ENCODE measurements at places on chromosomes 11 and 22.

GRCh38 chr22:23893121-23893944 is 850 bp upstream of the MIF start:
- DNase-seq = no peak

DNA sequence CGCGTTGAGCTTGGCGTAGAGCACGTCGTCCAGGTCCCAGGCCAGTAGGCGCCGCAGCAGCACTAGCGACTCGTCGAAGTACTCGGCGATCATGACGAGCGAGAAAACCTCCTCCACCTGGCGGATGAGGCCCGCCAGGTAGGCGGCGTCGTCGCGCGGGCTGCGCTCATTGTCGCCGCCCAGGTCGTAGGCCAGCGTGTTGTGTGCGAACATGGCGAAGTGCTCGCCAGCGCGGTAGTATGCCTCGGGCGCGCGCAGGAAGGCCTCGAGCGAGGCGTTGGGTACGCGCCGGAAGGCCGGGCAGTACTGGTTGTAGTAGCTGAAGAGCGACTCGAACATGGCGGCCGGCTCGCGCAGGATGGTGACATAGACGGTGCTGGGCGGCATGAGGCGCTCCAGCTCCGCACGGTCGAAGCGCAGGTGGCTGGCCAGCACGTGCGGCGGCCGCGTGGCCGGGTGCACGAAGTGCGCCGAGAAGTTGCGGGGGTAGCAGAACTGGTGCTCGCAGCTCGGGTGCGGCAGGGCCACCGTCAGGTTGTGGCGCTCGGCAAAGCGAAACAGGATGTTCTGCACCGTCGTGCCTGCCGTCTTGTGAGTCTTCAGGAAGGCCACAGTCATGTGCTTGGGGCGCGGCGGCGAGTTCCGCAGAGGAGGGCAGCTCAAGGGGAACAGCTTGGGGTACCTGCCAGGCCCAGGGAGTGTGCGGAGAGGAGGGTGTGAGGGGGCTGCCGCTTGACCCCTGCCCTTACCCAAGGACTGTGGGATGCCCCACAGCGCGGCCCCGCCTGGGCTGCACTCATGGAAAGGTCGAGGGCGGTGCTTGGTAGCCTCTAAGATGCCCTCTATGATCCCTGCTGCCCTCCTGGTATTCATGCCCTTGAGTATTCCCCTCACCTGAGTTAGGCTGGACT is 5.7 kb downstream of the GAL3ST3 start:
- DNase-seq = no peak

GRCh38 chr11:60130496-60130895 is 42.0 kb downstream of the MS4A2 start:
- DNase-seq = peak; percentile 12

- no peak for DNase-seq
Observed at GRCh38 chr11:126063507-126063852, 814 bp upstream of the CDON start.

DNA sequence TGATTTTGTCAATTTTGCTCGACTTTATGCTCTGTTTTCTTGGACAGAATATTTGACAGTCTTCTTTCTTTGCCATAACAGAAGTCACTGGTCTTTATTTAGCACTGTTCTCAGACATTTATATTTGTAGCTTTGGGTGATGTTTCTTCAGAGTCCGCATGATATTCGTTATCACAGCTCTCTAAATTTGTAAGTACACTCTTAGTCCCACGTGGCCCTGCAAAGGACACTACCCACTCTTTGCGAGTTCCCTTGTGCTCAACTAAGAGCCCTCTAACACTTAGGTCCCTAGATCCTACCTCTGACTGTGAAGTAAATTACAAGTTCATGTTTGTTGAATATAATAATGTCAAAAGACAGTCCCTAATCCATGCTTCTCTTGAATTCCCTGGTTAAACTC is 651.9 kb downstream of the NTM start:
- DNase-seq = no peak

DNA sequence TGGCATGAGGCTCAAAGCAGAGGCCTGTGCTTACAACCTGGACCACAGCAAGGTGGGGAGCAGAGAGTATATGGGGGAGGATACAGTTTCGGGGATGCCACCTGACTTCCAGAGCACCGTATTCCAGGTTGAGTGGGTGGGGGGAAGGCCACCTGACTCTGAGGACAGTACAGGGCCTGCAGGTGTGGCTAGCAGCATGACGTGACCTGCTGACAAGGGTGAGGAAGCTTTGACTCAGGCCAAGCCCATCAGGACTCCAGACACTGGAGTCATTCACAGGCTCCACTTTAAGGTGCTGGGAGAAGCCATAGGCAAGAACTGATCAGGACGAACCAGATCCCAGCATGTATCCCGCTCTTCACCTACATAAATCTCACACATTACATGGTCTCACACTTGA is 34.6 kb upstream of the CRTAM start:
- DNase-seq = no peak

DNA sequence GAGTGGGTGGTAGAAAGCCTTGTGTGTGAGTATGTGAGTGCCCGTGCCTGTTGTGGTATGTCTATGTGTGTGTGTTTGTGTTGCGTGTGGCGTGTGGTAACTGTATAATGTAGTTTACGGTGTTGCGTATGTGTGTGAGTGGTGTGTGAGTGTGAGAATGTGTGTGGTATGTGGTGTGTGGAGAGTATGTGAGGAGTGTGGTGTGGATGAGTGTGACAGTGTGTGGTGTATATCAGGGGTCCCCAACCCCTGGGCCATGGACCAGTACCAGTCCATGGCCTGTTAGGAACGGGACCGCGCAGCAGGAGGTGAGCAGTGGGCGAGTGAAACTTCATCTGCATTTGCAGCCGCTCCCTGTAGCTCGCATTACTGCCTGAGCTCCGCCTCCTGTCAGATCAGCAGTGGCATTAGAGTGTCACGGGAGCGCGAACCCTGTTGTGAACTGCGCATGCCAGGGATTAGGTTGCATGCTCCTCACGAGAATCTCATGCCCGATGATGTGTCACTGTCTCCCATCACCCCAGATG is 5.7 kb downstream of the UPK3A start:
- DNase-seq = no peak

- no peak for DNase-seq
Observed at GRCh38 chr11:64745521-64746328, 1.8 kb upstream of the RASGRP2 start.

- DNase-seq = no peak
Observed at GRCh38 chr11:116507849-116508695, 264.7 kb downstream of the BUD13 start.

DNA sequence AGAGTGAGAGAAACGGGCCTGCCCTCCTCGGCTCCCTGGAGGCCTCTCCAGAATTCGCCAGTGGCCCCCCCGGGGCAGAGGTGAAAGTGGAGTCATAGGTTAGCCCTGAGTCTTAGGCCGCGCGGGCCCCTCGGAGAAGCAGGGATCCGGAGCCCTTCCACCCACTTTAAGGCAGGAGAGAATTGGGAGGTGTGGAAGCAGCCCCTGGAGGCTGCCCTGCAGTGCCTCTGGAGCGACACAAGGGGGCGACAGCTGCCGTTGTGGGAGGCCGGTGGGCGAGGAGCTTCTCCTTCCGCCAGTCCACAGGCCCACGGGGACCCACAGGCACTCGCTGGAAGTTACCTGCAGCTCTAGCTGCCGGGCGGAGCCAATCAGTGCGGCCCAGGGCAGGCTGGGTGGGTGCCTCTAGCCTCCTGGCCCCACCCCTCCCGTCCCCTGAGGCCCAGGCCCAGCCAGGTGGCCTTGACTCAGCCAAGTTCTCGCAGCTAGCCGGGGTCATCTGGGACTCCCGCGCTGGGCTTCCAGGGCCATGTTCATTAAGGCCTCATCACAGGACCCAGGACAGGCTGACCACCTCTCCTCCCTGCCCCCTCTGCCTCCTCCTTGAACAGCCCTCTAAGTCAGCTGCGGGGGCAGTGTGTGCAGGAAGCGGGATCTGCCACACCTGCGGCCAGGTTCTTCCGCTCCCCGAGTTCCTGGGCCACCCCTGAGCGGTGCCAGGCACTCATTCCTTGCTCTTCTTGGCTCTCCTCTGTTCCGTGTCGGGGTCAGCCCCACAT is 5.0 kb downstream of the DGKZ start:
- no peak for DNase-seq

- DNase-seq = no peak
Observed at GRCh38 chr11:2931420-2931746, 2.2 kb upstream of the PHLDA2 start.

DNA sequence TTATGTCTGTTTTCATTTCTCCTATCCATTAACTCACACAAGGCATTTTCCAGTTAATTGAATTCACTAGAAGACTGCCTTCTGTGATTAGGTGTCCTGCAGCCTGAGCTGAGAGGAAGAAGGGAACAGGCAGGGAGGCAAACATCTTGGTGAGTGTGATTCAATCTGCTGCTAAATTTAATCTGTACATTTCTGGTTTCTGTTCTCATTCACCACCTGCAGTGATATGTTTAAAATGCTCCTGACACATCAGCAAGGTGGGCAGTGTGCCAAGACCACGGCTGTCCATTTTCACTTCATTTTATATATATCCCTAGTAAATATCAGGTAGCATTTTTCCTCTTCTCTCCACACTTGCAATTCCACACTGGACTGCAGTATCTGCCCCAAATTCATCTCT is 416.5 kb downstream of the TMEM135 start:
- DNase-seq = no peak

GRCh38 chr11:75118577-75118976 is 21.9 kb upstream of the OR2AT4 start:
- DNase-seq = no peak

DNA sequence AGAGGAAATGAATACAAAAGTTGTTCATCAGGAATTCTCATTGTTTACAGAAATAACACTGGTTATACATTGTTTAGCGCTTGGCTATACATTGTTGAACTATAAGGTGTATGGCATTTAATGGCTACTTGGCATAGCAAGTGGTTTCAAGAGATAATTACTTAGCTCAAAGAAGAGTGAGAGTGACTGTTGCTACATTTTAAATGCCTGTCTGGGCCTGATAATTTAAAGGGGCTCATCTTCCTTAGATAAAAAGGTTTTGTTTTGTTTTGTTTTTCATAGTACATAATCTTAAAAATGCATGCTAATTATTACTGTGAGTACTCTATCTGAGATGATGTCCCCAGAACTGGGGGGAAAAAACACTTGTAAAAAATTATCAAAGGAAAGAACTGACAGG is 1.5 kb upstream of the SMPD1 start:
- DNase-seq = no peak

GRCh38 chr22:31869739-31870138 is 74.6 kb upstream of the YWHAH start:
- no peak for DNase-seq

GRCh38 chr11:112997857-112998466 is 36.7 kb downstream of the NCAM1 start:
- no peak for DNase-seq

GRCh38 chr22:44804327-44804726 is 52.0 kb downstream of the ARHGAP8 start:
- DNase-seq = no peak

DNA sequence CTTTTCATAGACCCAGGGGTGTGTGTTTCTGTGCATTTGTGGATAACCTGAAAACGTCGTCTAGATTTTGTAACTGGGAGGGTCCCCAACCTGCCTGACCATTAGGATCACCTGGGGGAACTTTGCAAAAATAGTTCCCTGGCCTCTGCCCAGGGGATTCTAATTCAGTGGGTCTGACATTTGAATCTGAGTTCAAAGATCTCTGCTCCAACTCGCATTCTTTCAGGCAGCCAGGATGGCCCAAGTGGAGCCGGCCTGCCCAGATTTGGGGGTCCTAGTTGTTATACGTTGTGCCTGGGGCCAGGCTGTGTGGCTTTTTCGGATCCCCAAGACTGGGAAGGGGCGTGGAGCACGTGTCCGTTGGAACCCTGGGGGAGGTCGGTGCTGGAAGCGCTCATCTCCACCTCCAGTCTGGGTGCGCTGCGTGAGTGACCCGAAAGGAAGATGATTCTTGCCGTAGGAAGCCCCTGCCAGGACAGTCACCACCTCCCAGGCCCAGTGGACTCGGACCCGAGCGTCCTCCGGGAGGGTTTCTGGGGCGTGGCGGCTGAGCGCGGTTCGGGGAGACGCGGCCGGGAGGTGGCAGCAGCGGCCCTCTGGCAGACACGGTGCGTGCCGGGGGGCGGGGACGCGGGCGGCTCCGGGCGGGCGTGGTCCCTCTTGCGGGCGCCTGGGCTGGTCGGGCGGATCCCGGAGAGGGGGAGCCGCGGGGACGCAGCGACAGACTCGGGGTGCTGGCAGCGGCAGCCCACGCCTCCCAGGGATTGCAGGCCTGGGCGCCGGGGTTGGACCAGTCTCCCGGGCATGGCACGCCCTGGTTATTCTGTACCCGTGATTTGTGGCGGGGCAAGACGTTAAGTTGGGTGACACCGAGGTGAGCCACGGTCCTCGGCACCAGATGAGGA is 29.2 kb upstream of the PLET1 start:
- DNase-seq = peak; percentile 55

GRCh38 chr11:2432628-2433071 is 11.7 kb downstream of the TRPM5 start:
- no peak for DNase-seq

- DNase-seq = no peak
Observed at GRCh38 chr22:17194213-17194612, 25.0 kb downstream of the ADA2 start.

GRCh38 chr11:18324381-18324780 is 2.0 kb downstream of the GTF2H1 start:
- DNase-seq = no peak

DNA sequence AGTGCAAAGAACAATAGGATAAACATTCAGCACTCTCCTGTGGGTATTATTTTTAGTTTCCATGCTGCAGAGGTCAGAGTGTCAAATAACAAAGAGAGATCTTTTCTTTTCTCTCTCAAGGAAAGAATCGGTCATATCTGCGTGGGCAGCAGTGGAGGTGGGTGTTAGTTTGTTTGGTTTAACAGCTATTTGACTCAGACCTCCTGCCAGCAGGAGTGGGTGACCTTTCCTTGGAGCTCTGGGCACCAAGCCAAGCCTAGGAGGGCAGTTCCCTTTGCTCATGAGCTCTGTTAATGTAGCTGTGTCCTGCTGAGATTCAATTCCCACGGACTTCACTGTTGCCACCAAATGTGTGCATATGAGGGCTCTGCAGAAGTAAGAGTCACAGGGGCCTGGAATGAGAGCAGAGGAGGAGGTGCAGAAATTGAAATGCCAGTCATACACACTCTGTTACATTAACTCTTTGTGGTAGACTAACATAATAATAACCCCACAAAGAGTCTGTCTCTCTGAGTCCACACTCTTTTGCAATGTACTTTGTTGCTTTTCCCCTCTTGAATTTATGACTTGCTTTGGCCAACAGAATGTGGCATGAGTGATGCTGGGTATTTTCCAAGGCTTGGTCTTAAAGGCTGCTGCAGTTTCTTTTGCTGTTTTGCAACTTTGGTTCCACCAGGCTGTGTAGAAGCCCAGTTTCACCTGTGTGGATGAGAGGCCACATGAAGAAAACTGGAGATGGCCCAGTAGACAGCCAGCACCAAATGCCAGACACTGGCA is 76.0 kb upstream of the GRK3 start:
- DNase-seq = peak; percentile 55

GRCh38 chr11:113446112-113446511 is 29.1 kb downstream of the DRD2 start:
- no peak for DNase-seq

- peak; percentile 50 for DNase-seq
Observed at GRCh38 chr11:104858882-104859775, 39.1 kb downstream of the CASP12 start.

GRCh38 chr11:73177778-73178539 is 35.8 kb upstream of the FCHSD2 start:
- peak; percentile 62 for DNase-seq

Measured in renal pelvis (tissue), 12 donors.